Stimulated activated CD8-positive, alpha-beta memory T cell treated with anti-CD3 and anti-CD28 coated beads, Interleukin-15, amount 100 ng/mL, for 48 hours (primary cell): ENCODE measurements at places on chromosomes 2 and 18.

DNA sequence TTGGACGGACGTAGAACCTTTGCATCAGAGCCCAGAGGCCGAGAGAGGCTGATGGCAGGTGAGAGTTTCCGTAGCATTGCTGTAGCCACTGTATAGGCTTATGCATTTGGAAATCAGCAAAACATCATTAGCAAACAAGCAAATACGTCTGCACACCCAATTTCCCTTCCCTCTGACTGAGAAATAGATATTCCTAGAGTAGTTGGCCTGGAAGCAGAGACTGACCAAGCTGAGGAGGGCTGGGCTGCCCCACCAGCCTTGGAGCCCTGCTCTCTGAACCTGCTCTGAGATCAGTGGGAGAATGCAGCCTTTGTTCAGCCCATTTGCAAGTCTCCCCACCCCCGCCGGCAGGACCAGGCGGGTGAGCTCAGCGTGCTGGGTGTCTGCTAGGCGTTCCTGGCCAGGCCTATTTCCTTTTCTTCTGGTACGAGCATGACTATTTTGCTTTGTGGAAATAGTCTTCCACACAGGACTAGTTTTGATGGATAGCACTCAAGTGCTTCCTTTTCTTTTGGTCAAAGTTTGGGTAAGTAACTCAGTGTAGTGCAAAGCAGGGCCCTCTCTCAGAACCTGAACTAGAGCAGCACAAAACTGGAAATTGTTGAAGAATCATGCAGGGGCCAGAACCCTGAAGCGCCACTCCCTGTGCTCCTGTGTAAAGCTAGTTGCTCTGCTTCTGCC lies 21.9 kb upstream of the RNF149 start:
- no peak for DNase-seq

GRCh38 chr2:142061733-142062132 lies 69.1 kb downstream of the LRP1B start:
- no peak for DNase-seq

- DNase-seq: no peak
Observed at GRCh38 chr18:74682991-74683297, 85.3 kb downstream of the ZNF407 start.

- no peak for DNase-seq
Observed at GRCh38 chr2:88875736-88876135, 184.3 kb downstream of the RPIA start.

GRCh38 chr18:79118797-79119196 lies 49.6 kb downstream of the ATP9B start:
- DNase-seq: no peak

DNA sequence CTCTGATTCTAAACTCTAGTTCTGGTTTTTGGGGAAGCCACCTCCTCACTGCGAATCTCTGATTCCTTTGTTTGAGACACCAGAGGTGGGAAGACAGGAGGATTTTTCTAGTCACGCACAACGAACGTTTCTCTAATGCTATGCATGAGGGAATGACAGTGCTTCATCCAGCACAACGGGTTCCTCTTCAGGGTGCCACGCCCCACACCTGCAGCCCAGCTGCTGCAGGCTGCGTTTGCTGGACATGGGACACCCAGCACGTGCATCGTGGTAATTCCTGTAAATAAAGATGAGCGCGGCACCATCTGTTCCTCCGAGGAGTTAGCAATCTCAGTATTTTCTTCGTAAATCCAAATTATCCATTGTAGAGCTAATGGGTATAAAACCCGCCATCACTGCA lies 37.5 kb upstream of the TPO start:
- DNase-seq: no peak

GRCh38 chr18:48832938-48833700 lies 117.6 kb downstream of the SMAD7 start:
- DNase-seq: no peak

DNA sequence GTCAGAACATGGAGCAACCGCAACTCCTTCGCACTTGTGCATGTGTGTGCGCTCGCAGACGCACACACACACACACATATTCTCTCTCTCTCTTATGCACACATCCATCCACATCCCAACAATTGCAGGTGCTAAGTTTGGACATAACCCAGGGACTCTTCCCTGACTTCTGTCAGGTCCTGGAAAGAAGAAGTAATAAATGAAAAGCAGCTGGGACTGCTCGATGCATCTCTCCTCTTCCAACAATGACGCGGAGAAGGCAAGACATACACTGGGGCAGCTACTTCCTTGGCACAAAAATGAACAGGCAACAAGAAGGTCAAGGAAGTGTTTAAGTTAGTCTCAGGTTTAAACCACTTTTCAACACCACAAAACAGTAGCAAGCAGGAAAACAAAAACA lies 23.6 kb downstream of the STARD7 start:
- DNase-seq: no peak

- no peak for DNase-seq
Observed at GRCh38 chr2:42309366-42309765, 51.7 kb downstream of the COX7A2L start.

DNA sequence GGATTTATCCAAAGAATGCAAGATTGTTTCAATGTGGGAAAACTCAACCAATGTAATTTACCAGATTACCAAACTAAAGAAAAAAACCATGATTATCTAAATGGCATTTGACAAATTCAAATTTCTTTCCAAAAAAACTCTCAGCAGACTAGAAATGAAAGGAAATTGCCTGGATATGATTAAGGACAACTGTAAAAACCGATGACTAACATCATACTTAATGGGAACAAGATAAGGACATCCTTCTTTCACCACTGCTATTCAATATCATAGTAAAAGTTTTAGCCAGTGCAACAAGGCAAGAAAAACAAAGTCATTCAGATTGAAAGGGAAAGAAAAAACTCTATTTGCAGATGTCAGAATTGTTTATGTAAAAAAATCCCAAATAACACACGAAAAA lies 4.4 kb upstream of the CCDC150 start:
- no peak for DNase-seq

DNA sequence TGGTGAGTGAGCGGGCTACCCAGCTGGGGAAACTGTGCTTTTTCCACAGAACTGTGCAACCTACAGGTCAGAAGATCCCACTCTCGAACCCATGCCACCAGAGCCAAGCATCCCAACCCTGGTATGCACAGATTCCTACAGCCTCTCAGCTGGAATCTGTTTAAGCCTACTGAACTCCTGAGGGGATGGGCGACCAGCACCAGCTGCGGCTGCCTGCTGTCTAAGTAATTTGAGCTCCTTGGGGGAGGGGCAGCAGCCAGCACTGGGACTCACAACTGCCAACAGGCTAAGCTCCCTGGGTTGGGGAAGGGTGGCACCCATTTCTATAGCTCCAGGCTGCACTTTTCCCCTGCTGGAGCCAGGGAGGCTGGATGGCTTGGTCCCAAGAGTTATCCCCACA lies 11.8 kb downstream of the CYP27C1 start:
- no peak for DNase-seq

DNA sequence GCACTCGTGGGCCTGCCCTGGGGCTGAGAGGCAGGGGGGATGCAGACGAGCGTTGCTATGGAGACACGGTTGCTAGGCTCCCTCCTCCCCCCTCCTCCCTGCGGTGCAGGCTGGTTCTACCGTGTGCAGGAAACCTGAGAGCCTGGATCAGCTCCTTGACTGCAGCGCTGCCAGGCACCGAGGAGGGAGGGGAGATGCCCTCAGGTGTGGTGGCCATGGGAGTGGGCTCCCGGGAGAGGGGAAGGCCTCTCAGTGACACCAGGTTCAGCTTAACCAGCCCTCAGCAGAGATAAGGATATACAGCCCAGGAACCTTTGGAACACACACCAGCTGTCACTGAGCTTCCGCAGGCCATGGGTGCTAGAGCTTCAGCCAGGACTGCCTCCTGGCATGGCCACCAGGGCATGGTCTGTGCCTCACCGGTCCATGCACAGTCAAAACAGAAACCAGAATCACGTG lies 124.4 kb upstream of the PXDN start:
- no peak for DNase-seq

- no peak for DNase-seq
Observed at GRCh38 chr2:54122939-54123338, 7.5 kb downstream of the ACYP2 start.

DNA sequence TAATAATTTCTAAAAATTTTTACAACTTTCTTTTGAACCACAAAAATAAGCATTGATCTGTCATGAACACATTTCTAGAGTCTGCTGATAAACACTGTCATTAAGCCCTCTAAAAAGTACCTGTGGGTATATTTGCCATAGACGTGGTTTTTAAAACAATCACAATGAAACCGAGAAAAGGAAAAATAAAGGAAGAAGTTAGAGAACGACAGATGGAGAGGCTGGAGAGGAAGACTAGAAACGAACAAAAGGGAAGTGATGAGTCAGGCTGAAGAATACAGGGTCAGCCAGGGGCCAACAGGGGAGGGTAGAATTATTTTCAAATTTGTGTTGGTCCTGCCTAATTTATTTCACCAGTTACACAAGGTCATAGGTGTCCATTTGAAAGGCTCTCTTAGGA lies 62.0 kb downstream of the MYL12B start:
- no peak for DNase-seq

DNA sequence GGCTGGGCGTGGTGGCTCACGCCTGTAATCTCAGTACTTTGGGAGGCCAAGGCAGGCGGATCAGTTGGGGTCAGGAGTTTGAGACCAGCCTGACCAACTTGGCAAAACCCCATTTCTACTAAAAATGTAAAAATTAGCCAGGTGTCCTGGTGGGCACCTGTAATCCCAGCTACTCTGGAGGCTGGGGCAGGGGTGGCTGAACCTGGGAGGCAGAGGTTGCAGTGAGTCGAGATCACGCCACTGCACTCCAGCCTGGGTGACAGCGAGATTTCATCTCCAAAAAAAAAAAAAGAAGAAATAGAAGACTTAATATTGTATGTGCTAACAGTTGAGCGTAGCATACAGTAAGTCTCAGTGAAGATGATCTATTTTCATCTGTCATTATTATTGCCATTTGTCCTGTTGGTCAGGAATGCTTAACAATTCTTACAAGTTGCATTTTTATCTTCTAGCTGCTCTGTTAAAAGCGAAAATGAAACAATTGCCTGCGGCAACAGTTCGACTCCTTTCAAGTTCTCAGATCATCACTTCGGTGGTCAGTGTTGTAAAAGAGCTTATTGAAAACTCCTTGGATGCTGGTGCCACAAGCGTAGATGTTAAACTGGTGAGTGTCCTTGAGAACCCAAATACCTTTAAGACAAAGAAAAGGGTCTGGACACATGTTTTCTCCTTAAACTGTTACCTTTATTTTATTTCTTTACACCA lies 7.2 kb downstream of the PMS1 start:
- no peak for DNase-seq

- no peak for DNase-seq
Observed at GRCh38 chr2:85804583-85804982, 50.8 kb downstream of the ATOH8 start.

DNA sequence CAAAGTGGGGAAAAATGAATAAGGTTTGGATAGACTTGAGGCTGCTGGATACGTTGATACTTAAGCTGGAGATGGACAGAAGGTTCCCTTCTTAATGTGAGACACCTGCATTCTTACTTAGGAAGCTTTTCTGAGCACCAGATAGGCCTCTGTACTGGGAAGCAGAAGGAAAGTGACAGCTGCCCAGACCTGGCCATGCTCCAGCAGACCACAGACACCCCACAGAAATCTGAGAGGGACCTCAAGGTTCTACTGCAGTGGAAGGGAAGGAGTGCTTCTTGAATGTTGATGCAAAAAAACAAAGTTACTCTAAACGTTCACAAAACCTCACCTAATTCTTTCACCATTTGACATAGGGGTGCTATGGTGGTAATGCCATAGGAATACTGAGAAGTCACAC lies 642.1 kb upstream of the ID2 start:
- DNase-seq: no peak

GRCh38 chr2:181404472-181404871 lies 52.7 kb upstream of the ITGA4 start:
- no peak for DNase-seq

GRCh38 chr2:216047397-216047796 lies 34.0 kb upstream of the MREG start:
- no peak for DNase-seq

DNA sequence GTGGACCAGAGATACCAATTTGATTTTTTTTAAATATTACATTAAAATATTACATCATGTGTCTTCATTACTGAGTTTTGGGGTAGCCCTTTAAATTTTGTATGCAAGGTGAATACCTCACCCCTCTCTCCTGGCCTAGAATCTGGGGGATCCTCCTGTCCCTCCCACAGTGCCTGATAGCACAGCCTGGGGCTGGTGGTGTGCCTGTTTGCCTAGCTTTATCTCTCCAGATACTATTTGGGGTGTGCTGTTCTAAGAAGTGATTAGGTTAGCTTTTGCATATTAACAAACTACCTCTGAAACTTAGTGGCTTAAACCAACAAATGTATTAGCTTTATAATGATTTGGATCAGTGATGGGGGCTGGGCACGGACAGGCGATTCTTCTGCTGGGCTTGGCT lies 20.7 kb upstream of the B3GNT7 start:
- no peak for DNase-seq
